ENCODE measurements at places on chromosomes 16 and 17.

- DNase-seq = no peak
Measured at GRCh38 chr17:19677736-19678379, 29.3 kb downstream of the ALDH3A2 start.

GRCh38 chr16:84844559-84845495 lies 25.0 kb downstream of the CRISPLD2 start:
- no peak for DNase-seq

DNA sequence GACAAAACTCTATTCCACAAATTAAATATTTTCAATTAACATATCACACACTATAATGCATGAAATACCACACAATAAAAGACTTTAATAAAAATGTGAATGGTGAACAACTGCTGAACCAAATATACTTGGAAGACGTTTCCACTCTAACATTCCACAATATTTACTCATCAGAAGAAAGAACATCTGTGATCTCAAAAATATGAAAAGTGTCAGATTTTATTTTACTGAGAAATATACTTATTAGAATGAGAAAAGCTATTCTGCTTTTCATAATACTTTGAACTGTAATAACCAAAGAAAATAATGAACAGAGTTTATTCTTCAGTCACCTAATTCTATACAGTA lies 181.8 kb upstream of the AXIN2 start:
- no peak for DNase-seq

- DNase-seq = no peak
Measured at GRCh38 chr17:55283256-55283965, 18.7 kb downstream of the HLF start.

GRCh38 chr17:67713169-67713568 lies 4.6 kb upstream of the NOL11 start:
- DNase-seq = no peak

DNA sequence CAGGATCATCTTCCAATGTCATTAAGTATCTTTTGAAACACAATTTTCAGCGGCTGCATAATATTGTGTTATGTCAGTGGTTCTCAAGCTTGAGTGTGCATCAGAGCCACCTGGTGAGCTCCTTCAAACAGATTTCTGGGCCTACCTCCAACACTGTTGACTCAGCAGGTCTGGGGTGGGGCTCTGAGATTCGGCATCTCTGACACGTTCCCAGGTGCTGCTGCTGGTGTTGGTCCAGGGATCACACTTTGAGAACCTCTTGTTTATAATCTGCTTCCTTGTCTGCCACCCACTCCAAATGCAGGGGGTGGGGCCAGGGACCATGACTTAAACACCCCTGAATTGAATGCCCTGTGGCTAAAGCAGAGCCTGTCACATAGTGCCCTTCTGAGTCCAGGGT lies 73.8 kb upstream of the HNF1B start:
- DNase-seq = no peak

GRCh38 chr16:667780-668518 lies at the start of gene RHOT2:
Gene RHOT2, plus strand, starts transcription at chr16:668132. Its CDS starts 68 bp downstream, at chr16:668200.
- no peak for DNase-seq

DNA sequence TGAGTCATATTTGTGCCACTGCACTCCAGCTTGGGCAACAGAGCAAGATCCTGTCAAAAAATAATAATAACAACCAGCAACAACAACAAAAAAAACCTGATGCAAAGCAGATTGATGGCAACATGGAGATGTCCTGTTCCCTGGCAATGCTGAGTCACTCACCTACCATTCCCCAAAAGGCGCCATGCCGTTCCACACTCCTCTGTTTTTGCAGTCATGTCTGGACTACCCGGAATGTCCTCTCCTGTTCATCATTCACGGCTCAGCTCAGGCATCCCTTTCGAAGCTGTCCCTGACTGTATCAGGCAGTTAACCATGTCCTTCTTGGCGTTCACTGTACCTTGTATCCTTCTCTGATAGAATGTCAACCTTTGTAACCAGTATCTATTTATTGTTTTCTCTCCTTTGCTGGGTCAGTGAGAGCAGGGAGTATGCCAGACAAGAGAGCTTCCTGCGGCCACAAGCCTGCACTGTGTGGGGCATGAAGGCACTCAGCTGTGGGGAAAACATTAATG lies 147.7 kb downstream of the ABCC12 start:
- no peak for DNase-seq

Measured in SK-N-MC (cell line).